ENCODE measurements at places on chromosomes 6 and 20. TPM values are rescaled to one million over a fixed set of nuclear protein-coding genes. Genes with fewer than 3 reads are reported as not detected.

Gene CNBD2
- 1.8 TPM for total RNA-seq

Gene SERPINB6
- 79.1 TPM for total RNA-seq

Gene DLK2
- not detected for total RNA-seq

Gene ISM1
- total RNA-seq = 1.0 TPM

Gene HLA-G
- total RNA-seq = not detected

DNA sequence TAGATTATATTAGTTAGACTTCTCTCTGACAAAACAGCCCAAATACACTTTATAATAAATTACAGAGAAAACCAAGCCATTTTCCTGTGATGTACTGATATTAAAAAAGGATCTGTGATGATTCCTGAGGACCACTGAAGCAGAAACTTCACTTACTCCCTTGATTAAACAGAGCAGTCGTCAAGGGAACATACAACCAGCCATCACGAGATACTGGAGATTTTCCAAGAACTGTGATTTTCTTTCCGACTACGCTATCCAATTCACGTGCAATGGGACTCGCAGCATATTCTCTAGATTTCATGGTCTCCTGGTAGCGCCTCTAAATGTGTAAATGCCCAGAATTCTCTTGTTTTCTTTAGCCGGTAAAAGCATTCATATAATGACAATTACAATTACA, 377.4 kb downstream of the PHF3 start:
- DNase-seq = peak; percentile 74

DNA sequence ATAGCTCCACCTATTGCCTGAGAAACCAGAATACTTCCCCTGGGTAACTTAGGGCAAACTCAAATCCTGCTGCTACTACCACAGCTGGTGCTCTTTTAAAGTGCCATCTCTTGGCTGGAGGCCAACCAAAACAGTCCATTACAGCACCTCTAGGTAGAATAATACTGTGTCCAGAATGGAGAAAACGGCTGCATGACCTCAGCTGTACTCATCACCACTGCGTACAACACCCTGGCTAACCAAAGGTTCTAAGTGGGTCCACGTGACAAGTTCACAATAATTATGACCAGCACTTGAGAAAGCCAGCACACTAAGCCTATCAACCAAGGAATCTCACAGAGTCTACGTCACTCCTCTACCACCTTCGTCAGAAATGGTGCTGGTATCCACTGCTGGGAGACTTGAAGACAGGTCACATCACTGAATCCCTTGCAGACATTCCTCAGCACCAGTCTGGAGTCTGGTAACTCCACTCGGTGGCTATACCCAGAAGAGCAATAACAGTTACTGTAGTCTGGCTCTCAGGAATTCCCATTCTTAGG, 40.9 kb upstream of the PKIB start:
- DNase-seq = no peak

DNA sequence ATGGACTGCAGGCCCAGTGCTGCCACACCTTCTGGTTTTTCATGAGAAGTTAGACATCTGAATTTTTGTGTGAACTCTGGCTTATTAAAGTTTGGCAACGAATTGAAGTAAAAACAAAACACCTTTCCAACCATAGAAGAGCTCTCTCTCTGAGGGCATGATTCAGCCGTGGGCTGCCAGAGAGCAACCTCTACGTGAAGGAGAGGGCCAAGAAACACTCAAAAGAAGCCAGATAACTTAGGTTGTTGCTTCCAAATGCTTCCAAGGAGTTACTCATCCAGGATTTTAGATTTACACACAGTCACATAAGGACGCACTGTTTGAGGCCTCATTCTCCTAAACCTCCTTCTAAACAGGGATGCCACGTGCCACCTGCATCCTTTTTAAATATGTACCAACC, 65.5 kb downstream of the NRN1 start:
- DNase-seq = no peak

GRCh38 chr6:94394822-94395221, 975.5 kb upstream of the EPHA7 start:
- no peak for DNase-seq

Measured in stomach (tissue), 19 donors.